ENCODE measurements at places on chromosomes 1 and 21.

- H3K36me3 ChIP-seq, result no peaks in the 10 kb centered on the region
- no peak overlapping the region for H3K27ac ChIP-seq
- no peak overlapping the region for H3K4me3 ChIP-seq
- DNase-seq, result no peak
Observed at GRCh38 chr1:215202868-215203267, 120.3 kb downstream of the KCNK2 start.

GRCh38 chr1:233057836-233058235 is 107.4 kb downstream of the NTPCR start:
- no peaks in the 10 kb centered on the region for H3K4me1 ChIP-seq
- DNase-seq, result peak; percentile 30

- no peak for DNase-seq
- H3K27me3 ChIP-seq, result no peaks in the 10 kb centered on the region
- H3K4me1 ChIP-seq, result no peaks in the 10 kb centered on the region
- no peak overlapping the region for H3K27ac ChIP-seq
- no peaks in the 10 kb centered on the region for H3K36me3 ChIP-seq
- H3K4me3 ChIP-seq, result no peak overlapping the region
Observed at GRCh38 chr1:211918843-211919414, 88.4 kb upstream of the LPGAT1 start.

DNA sequence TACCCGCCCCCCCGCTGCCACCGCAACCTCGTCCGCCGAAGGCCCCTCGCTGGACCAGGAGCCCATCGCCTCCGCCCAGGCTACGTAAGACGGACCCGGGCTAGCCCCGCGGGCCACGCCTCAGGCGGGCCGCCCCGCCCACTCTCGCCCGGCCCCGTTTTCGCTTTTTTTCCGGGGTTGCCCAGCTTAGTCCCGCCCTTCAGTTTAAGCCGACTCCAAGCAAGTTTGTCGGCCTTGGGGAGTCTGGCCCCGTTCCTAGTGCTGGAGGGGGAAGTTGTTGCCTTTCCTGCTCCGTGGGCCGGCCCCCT is 3.0 kb downstream of the RUSC1 start:
- no peaks in the 10 kb centered on the region for H3K36me3 ChIP-seq
- peak; percentile 95 for DNase-seq
- no peaks in the 10 kb centered on the region for H3K27me3 ChIP-seq
- peak overlapping the region; percentile 93 for H3K4me3 ChIP-seq
- H3K27ac ChIP-seq, result peak overlapping the region; percentile 72

DNA sequence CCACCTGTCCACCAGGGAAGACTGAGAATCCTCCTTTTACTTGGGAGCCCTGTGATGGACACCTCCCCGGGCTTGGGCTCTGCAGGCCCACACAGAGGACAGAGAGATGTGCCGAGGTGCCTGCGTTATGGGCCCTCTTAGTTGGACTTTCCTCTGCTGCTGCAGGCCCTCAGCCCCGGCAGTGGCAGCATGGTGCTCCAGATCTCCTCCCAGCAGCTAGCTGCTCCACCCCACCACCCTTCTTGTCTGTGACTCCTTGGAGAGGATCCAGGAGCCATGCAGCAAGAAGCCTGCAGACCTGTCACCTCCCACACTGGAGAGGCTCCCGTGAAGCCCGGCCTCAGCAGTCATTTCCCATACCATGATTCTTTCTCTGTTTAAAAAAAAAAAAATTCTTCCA is 27.4 kb downstream of the PHGDH start:
- H3K4me1 ChIP-seq, result no peaks in the 10 kb centered on the region
- H3K36me3 ChIP-seq, result no peaks in the 10 kb centered on the region
- H3K27me3 ChIP-seq, result no peaks in the 10 kb centered on the region
- no peak overlapping the region for H3K4me3 ChIP-seq
- no peak for DNase-seq

DNA sequence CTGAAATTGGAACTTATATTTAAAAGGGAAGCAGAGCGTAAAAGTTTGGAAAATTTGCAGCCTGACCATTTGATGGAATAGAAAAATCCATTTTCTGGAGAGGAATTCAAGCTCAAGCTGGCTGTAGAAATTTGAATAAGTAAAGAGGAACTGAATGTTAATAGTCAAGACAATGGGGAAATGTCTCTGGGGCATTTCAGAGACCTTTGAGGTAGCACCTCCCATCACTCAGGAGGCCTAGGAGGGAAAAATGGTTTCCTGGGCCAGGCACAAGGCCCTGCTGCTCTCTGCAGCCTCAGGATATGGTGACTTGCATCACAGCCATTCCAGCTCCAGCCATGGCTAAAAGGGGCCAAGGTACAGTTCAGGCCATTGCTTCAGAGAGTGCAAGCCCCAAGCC is 17.6 kb upstream of the TSHB start:
- H3K4me3 ChIP-seq, result no peak overlapping the region
- no peaks in the 10 kb centered on the region for H3K36me3 ChIP-seq
- H3K4me1 ChIP-seq, result no peaks in the 10 kb centered on the region
- no peak overlapping the region for H3K27ac ChIP-seq

- H3K27ac ChIP-seq, result no peak overlapping the region
- H3K4me1 ChIP-seq, result peaks cover 38% of the 10 kb centered on the region
- no peak for DNase-seq
- H3K4me3 ChIP-seq, result no peak overlapping the region
- H3K27me3 ChIP-seq, result no peaks in the 10 kb centered on the region
Observed at GRCh38 chr1:21702780-21703179, 33.6 kb upstream of the RAP1GAP start.

DNA sequence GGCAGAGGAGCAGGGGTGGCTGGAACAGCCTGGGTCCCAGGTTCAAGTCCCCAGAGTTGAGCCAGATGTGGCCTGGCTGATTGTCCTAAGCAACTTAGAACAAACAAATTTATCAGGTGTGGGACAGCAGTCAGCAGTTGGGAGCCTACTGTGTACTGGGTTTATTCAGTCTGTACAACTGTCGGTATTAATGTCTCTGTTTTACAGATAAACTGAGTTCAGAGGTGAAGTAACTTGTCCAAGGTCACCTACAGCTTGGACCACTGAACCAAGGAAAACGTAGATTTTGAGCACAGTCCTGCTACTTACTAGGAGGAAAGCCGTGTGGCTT is 14.6 kb upstream of the TRIM63 start:
- no peaks in the 10 kb centered on the region for H3K27me3 ChIP-seq
- H3K27ac ChIP-seq, result no peak overlapping the region
- no peaks in the 10 kb centered on the region for H3K4me1 ChIP-seq
- H3K4me3 ChIP-seq, result no peak overlapping the region

GRCh38 chr1:203858055-203858454 is 3.3 kb upstream of the SNRPE start:
- H3K4me1 ChIP-seq, result peaks cover 11% of the 10 kb centered on the region
- DNase-seq, result no peak
- H3K4me3 ChIP-seq, result no peak overlapping the region
- H3K27me3 ChIP-seq, result no peaks in the 10 kb centered on the region
- no peaks in the 10 kb centered on the region for H3K36me3 ChIP-seq
- no peak overlapping the region for H3K27ac ChIP-seq

GRCh38 chr1:44406737-44407429 is 1.8 kb downstream of the RNF220 start:
- DNase-seq, result no peak
- H3K4me3 ChIP-seq, result peak overlapping the region; percentile 43
- no peaks in the 10 kb centered on the region for H3K36me3 ChIP-seq
- 0 out of 2 replicates have a peak, but pooled peaks cover 4% of the 10 kb centered on the region for H3K4me1 ChIP-seq

GRCh38 chr1:5779608-5780323 is 212.5 kb downstream of the NPHP4 start:
- H3K4me1 ChIP-seq, result no peaks in the 10 kb centered on the region
- no peak overlapping the region for H3K4me3 ChIP-seq
- no peak overlapping the region for H3K27ac ChIP-seq
- DNase-seq, result no peak

DNA sequence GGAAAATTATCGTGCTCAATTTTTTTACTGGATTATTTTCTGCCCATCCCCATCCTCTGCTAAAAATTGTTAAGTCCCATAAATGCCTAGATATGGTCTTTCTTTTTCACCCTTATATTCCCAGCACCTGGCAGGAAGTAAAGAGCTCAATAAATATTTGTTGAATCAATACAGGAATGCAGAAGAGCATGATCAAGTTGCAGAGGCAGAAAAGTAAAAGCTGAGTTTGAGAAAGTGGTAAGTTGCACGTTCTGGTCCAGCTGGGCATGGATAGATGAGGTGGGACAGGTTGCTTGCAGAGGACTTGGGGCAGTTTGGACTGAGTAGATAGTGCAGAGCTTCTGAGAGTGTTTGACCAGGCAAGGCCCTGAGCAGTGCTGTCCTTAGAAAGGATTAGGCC is 40.1 kb downstream of the ZNF281 start:
- 0 out of 2 replicates have a peak, but pooled peaks cover under 1% of the 10 kb centered on the region for H3K4me1 ChIP-seq
- DNase-seq, result no peak
- no peak overlapping the region for H3K27ac ChIP-seq
- no peak overlapping the region for H3K4me3 ChIP-seq
- H3K27me3 ChIP-seq, result no peaks in the 10 kb centered on the region

DNA sequence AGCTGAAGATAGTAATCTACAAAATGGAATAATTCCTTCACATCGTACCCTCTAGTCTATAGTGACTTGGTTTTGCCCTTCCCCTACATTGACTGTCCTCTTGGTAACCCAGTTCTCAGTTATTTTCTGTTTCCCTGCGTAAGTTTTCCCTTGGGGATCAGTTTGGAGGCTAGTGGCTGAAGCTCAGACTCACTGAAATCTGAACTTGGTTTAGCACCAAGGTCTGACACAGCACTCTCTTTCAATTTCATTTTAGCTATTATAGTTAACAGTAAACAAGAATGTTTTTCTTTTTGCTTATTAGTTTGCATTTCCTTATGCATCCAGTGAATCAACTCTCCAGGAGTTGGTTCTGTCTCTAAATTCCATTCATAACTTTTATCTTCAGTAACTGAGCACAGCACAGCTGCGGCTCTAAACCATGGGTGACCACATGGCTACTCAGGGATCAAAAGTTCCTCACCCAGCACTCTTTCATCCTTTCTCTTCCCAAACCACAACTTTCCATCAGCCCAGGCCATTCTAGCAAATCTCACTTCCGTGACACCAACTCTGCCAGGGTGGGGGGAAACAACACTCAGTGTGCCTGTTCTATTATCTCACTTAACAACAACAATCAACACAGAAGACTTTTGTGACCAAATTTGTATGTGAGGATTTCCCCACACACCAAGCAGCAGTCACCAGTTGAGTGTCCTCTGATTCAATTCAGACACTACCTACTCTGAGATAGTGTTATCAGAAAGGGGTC is 17.6 kb upstream of the IFI6 start:
- no peak overlapping the region for H3K4me3 ChIP-seq
- 0 out of 2 replicates have a peak, but pooled peaks cover 8% of the 10 kb centered on the region for H3K4me1 ChIP-seq
- no peak overlapping the region for H3K27ac ChIP-seq

- no peak for DNase-seq
- no peaks in the 10 kb centered on the region for H3K4me1 ChIP-seq
- H3K36me3 ChIP-seq, result no peaks in the 10 kb centered on the region
- H3K27ac ChIP-seq, result no peak overlapping the region
- peaks cover 53% of the 10 kb centered on the region for H3K27me3 ChIP-seq
- H3K4me3 ChIP-seq, result no peak overlapping the region
Observed at GRCh38 chr1:234782791-234783190, 172.8 kb upstream of the IRF2BP2 start.

DNA sequence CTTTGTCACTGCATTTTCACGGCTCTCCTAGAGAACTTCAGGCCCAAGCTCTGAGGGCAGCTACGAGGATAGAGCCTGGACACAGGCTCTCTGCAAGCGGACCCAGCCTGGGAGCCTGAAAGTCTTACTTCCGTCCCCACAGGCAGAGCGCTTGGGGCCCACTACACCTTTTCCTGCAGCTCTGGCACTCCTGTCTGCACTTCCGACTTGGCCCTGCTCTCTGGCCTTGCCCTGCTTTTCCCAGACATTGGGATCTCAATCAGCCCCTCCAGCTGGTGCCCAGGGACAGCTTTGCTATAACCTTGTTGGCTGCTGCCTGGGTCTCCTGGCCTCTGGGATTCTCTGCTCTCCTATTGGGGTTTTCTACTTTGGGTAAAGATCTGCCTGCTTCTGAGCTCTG is 27.6 kb downstream of the WNT4 start:
- H3K4me1 ChIP-seq, result peaks cover 39% of the 10 kb centered on the region
- H3K36me3 ChIP-seq, result no peaks in the 10 kb centered on the region
- no peak overlapping the region for H3K4me3 ChIP-seq
- H3K27ac ChIP-seq, result no peak overlapping the region
- no peak for DNase-seq

DNA sequence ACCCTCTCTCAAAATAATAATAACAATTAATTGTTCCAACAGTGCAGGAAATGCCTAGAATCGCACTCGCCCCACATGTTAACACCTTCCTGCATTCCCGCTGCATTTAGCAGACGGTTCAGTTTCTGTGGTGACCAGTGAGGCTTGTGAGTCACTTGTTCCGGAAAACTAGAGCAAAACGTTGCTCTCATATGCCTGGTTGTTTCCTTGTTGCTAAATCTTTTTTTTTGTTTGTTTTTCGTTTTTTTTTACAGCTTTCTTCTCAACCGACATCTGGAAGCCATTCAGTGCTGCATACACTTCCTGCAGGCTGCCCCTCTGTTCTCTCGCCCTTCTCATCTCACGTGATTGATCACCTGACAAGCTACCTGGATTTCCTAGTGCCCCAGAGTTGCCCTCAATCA is 56.9 kb upstream of the TMPRSS2 start:
- H3K4me3 ChIP-seq, result no peak overlapping the region
- H3K27me3 ChIP-seq, result peaks cover 13% of the 10 kb centered on the region
- peak overlapping the region; percentile 54 for H3K27ac ChIP-seq
- peak; percentile 71 for DNase-seq
- no peaks in the 10 kb centered on the region for H3K36me3 ChIP-seq

DNA sequence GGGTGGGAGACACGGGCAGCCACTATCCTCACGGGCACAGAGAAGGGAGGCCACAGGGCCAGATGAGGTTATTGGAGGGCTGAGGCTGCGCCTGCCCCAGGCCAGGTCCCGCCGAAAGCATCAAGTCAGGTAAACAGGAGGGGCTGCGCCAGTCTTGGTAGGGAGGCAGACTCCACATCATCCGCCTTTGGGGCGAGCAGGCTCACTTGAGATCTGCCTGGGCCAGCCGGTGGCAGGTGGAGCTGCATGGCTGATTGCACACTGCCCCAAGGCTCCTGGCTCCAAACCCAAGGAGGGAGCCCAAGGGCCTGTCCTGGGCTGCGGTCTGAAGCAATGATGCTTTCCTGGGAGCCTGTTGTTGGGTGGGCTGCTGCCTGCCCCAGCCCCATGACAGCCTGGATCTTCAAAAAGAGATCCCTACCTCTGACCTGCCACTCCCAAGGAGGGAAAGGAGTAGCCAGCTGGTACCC is 4.6 kb downstream of the SMIM1 start:
- no peak overlapping the region for H3K4me3 ChIP-seq
- H3K4me1 ChIP-seq, result peaks cover 13% of the 10 kb centered on the region
- no peaks in the 10 kb centered on the region for H3K27me3 ChIP-seq
- 0 out of 2 replicates have a peak, but pooled peaks cover 6% of the 10 kb centered on the region for H3K36me3 ChIP-seq

DNA sequence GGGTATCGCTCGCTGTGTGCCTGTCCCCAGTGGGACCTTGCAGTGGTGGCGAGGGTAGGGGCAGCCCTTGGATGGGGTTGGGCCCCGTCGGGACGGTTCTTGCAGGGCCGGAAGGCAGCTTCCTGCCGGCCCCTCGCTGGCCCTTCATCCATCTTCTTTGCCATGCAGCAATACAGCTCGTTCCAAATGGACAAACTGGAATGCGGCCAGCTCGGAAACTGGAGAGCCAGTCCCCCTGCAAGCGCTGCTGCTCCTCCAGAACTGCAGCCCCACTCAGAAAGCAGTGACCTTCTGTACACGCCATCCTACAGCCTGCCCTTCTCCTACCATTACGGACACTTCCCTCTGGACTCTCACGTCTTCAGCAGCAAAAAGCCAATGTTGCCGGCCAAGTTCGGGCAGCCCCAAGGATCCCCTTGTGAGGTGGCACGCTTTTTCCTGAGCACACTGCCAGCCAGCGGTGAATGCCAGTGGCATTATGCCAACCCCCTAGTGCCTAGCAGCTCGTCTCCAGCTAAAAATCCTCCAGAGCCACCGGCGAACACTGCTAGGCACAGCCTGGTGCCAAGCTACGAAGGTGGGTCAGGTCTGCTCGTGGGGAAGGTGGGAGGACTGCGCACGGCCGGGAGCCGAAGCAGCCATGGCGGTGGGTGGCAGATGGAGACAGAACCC is 45.8 kb downstream of the SIM2 start:
- H3K4me3 ChIP-seq, result no peak overlapping the region
- H3K27ac ChIP-seq, result no peak overlapping the region
- DNase-seq, result no peak
